Regular cardiac myocyte (primary cell): ENCODE measurements at places on chromosomes 12 and 14. TPM values are rescaled to one million over a fixed set of nuclear protein-coding genes. Genes with fewer than 3 reads are reported as not detected.

The FOS gene
- 14.8 and 32.1 TPM in 2 replicates for total RNA-seq

The NFE2 gene
- 0.19 TPM in 1 of 2 replicates, not detected in the other for total RNA-seq

The ADAM20 gene
- total RNA-seq = 0.38 and 2.3 TPM in 2 replicates

The SLCO1B1 gene
- total RNA-seq = not detected in 2 replicates

The TCL1A gene
- total RNA-seq = not detected in 2 replicates

The ABHD4 gene
- 6.9 and 24.8 TPM in 2 replicates for total RNA-seq

The LIN7A gene
- total RNA-seq = 21.3 and 36.6 TPM in 2 replicates

The SLCO1C1 gene
- total RNA-seq = under 0.01 and 0.19 TPM in 2 replicates

The MYL2 gene
- total RNA-seq = not detected in 2 replicates

The TAS2R9 gene
- not detected in 2 replicates for total RNA-seq

The NOXRED1 gene
- total RNA-seq = 0.19 and 0.28 TPM in 2 replicates

The SERPINA5 gene
- total RNA-seq = under 0.01 and 0.28 TPM in 2 replicates

The WSB2 gene
- 119 and 254 TPM in 2 replicates for total RNA-seq

The MANSC4 gene
- not detected in 2 replicates for total RNA-seq

The TMCC3 gene
- 0.19 and 1.1 TPM in 2 replicates for total RNA-seq

The DEPDC4 gene
- 1.7 and 3.4 TPM in 2 replicates for total RNA-seq

The OR4E2 gene
- not detected in 2 replicates for total RNA-seq

The DIO2 gene
- total RNA-seq = 6.8 and 27.0 TPM in 2 replicates

The TMEM132C gene
- not detected in 2 replicates for total RNA-seq

The RBM25 gene
- total RNA-seq = 28.5 and 41.6 TPM in 2 replicates

The CRY1 gene
- total RNA-seq = 8.2 and 13.4 TPM in 2 replicates

The OTUB2 gene
- 1.5 and 2.0 TPM in 2 replicates for total RNA-seq

The ITPR2 gene
- 18.0 and 21.7 TPM in 2 replicates for total RNA-seq

The TMEM132D gene
- not detected in 2 replicates for total RNA-seq

The GAPDH gene
- total RNA-seq = 10,543 and 12,698 TPM in 2 replicates

The ETFBKMT gene
- 2.5 and 3.1 TPM in 2 replicates for total RNA-seq

The PROX2 gene
- total RNA-seq = not detected in 2 replicates

The HOXC12 gene
- total RNA-seq = not detected in 2 replicates

The TPPP2 gene
- not detected in 2 replicates for total RNA-seq

The PKP2 gene
- total RNA-seq = 0.38 and 8.2 TPM in 2 replicates

The FITM1 gene
- total RNA-seq = not detected in 2 replicates

The ANO4 gene
- 0.38 and 2.3 TPM in 2 replicates for total RNA-seq

The VDR gene
- total RNA-seq = 3.8 and 6.2 TPM in 2 replicates

The PRIMA1 gene
- not detected in 2 replicates for total RNA-seq

The CCDC198 gene
- under 0.01 TPM in 1 of 2 replicates, not detected in the other for total RNA-seq

The CLEC9A gene
- not detected in 2 replicates for total RNA-seq

The KRT75 gene
- not detected in 2 replicates for total RNA-seq

The ACOT6 gene
- total RNA-seq = 0.28 TPM in 1 of 2 replicates, not detected in the other

The CLEC2D gene
- 1.2 and 2.3 TPM in 2 replicates for total RNA-seq

The ANO2 gene
- 0.19 and 0.85 TPM in 2 replicates for total RNA-seq

The MYBPC1 gene
- total RNA-seq = not detected in 2 replicates

The TTC6 gene
- not detected in 2 replicates for total RNA-seq

The GPR135 gene
- 1.7 and 3.1 TPM in 2 replicates for total RNA-seq

The GPRC5D gene
- total RNA-seq = not detected in 2 replicates

The NELL2 gene
- total RNA-seq = not detected in 2 replicates

The PPFIA2 gene
- 0.85 and 0.96 TPM in 2 replicates for total RNA-seq

The RITA1 gene
- total RNA-seq = 17.8 and 22.0 TPM in 2 replicates

The AP5M1 gene
- total RNA-seq = 21.3 and 25.1 TPM in 2 replicates

The CMA1 gene
- total RNA-seq = not detected in 2 replicates

The MUCL1 gene
- total RNA-seq = not detected in 2 replicates

The STYK1 gene
- total RNA-seq = 2.0 and 4.8 TPM in 2 replicates

The OTX2 gene
- total RNA-seq = not detected in 2 replicates

The RNASE3 gene
- not detected in 2 replicates for total RNA-seq

The CIDEB gene
- total RNA-seq = 1.5 and 1.7 TPM in 2 replicates

The CD163L1 gene
- 3.1 and 3.3 TPM in 2 replicates for total RNA-seq
